ENCODE measurements at places on chromosomes 1 and 21.

GRCh38 chr1:29519788-29520110 is 283.4 kb downstream of the PTPRU start:
- no peak for DNase-seq

GRCh38 chr21:40194185-40194980 is 327.1 kb downstream of the PCP4 start:
- no peak for DNase-seq

DNA sequence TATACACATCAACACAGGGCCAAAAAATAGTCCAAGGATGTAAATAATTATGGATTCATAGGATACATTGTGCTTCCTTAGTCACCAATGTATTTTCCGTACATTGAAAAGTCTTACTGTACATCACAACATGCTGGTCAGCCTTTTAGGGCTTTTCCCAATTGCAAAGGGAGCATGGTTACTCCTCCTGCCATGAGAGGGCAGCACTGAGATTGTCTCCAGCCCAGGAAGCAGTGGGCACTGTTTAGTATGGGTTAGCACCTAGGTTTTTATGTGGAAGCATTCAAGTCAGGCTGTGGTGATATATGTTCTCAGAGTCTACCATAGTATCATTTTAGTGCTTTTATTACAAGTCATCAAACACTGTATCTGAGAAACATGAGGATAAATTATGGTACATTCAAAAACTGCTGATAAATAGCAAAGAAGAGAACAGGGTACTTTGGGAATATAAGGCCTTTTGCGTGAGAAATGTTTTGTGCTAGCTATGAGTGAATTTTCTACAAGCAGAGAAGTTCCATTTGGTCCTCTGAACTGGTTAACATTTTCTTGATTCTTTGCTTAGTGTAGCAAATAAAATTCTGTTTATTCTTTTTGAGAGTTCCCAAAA is 34.0 kb downstream of the ST6GALNAC5 start:
- peak; percentile 4 for DNase-seq

GRCh38 chr1:21815724-21816321 is 3.8 kb downstream of the LDLRAD2 start:
- peak; percentile 54 for DNase-seq

- DNase-seq, result peak; percentile 11
Observed at GRCh38 chr1:86741947-86742572, 37.7 kb downstream of the SH3GLB1 start.

- DNase-seq, result no peak
Observed at GRCh38 chr1:9183898-9184297, 50.7 kb upstream of the H6PD start.

DNA sequence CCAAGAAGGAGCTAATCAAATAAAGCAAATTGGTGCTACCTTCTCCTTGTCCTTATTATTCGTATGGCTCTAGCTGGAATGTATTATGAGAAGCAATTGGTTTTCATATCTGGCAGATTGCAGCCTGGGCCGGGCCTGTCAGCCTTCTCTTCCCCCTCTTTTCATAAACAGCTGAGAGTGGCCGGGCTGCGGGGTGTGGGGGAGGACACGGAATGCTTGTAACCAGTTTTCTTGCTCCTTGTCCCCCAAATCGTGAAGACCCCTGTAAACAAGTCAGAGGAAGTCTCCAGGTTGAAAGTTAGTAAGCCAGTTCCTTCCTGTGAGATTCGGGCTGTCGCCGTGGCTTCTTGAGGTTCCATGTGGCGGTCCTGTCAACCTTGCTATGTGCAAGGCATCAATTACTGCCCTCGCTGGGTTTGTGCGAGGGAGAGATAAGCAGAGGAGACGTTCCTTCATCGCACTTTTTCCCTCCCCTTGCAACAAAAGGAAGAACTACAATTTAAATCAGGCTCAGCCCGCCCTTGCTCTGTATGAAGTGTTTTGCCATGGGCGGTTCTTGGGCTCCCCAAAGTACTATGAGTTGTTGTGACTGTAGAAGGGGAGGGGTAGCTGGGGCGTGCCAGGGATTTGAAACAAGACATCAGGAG is 450.7 kb downstream of the CAMTA1 start:
- DNase-seq, result no peak

- no peak for DNase-seq
Observed at GRCh38 chr1:204602111-204602579, 83.4 kb downstream of the LRRN2 start.
